Vagina (tissue), 2 donors: ENCODE measurements at places on chromosomes 4 and X.
A peak's percentile ranks its signal among the peaks of the same experiment; 100 is the strongest.

- DNase-seq, result no peak
Measured at GRCh38 chr4:7786040-7786439, 153.6 kb downstream of the AFAP1 start.

- no peak for DNase-seq
Measured at GRCh38 chr4:41625531-41625930, 87.6 kb downstream of the LIMCH1 start.

DNA sequence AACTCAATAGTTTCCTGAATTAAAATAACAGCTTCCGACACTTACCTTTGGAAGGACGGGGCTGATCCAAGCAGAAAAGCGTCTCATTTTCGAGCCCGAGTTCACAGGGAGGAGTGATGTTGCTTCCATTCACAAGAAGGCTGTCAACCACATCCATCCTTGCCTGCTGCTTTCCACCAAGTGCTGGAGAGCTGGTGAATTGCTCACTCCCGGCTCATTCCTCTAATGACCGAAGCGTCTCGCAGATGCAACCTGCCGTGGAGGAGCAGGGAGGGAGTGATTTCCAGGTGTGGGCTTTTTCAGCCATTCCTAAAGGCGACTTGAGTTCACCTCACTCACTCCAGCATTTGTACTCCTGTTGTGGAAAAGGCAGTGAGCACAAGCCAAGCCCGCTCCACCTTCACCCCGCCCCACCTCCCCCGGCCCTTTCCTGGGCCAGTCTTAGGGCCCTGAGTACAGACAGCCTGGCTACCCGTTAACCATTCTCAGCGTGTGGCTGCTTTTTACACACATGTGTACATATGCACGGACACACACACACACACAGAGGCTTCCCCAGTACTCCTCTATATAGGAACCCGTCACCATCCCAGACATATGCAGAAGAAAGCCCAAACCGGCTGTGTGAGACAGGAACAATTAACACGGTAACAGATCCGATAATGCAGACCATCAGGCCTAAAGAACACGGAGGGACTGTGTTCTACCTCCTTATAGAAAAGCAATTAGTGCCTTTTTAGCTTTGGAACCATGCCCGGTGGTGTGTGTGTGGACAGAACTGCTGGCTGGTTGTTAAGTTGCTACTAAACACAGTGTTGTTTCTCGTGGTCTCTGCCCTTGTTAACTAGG is at the start of gene CCKAR:
TSS of gene CCKAR (minus strand) at position 374 of the 849 bp plus-strand sequence. CDS start at position 157, 217 bp downstream.
- no peak for DNase-seq

DNA sequence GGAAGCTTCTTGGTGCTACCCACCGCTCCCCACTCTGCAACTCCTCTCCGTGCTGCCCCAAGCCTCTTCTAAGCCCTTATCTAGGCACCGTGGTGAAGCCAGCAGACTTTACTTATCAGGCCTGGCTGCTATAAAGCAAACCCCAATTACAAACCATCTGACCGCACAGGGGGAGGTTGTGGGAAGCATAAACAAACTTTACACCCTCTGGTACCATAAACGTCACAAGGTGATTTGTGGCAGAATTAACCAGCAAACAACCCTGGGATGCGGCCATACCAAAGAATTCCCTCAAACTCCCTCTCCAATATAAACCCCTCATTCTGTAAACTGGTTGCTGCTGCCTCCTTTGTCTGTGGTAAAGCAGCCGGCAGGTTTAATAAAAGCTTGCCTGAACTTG is 55.2 kb downstream of the MAGEC2 start:
- DNase-seq, result no peak

DNA sequence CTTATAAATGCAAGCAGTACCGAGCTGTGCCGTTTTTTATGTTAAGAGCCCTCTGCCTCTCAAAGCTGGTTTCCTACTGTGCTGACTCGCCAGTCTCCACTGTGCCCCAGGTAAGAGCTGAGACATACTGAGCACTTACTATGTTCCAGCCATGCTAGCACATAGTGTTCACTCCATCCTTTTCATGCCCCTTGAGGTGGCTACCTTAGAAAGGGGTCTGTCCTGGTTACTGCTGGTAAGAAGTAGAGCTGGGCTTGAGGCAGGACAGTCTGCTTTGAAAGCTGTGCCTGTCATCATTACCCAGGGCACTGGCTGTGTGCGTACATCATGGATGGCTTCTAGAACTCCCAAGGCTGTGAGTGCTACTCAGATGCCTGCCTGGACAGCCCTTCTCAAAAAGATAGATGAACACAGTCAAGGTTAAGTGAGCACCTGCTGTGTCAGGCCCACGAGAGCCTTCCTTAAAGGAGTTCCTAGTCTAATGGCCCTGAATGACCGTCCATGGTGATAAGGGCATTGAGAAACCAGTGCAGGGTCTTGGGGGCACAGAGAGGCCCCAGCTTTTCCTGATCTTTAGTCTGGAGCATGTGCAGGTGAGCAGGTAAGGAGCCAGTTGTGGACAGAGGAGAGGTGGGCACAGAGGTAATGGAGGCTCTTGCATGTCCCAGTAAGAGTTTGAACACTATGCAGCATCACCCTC is 1.6 kb downstream of the STK32B start:
- DNase-seq, result peak; percentile 82

DNA sequence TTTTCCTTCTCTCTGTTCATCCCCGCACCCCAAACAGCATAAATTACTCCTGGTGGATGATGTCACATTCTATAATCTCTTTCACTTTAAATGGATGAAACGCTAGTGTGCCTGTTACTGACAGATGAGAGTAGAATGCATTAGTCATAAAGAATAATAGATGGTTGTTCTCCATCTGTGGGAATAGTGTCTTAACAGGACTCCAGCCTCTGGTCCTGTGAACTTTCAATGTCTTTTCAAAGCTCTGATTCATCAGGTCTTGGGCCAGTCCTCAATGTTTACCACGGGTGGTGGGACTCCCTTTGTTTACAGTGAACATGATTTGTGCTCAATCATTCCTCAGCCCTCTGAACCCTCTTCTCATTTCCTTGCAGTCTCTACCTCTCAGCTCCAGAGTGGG is 182.6 kb downstream of the GABRB1 start:
- DNase-seq, result no peak

GRCh38 chr4:133574248-133574647 is 425.2 kb downstream of the PCDH10 start:
- no peak for DNase-seq
